ENCODE measurements at places on chromosomes 2 and 18.
A peak's percentile ranks its signal among the peaks of the same experiment; 100 is the strongest.

GRCh38 chr2:105615305-105615704, 129.4 kb upstream of the NCK2 start:
- no peak for DNase-seq

DNA sequence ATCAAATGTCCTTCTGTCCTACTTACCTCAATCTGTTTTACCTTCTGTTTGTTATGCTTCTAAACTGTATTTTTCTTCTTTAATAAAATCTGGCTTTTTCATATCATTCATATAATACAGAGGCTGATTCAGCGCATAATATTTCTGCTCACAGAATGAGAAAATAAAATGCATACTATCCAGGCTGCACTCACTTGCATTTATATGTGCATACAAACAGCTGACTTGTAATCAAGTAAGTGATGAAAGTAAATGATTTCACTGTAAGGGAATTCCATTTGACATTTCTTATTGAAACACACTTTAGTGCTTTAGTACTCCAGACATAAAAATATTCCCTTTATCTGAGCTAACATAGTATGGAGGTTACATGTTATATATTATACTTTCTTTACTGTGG, 75.3 kb upstream of the PROKR1 start:
- no peak for DNase-seq

- no peak for DNase-seq
Measured at GRCh38 chr2:170585067-170585466, 130.1 kb upstream of the SP5 start.

DNA sequence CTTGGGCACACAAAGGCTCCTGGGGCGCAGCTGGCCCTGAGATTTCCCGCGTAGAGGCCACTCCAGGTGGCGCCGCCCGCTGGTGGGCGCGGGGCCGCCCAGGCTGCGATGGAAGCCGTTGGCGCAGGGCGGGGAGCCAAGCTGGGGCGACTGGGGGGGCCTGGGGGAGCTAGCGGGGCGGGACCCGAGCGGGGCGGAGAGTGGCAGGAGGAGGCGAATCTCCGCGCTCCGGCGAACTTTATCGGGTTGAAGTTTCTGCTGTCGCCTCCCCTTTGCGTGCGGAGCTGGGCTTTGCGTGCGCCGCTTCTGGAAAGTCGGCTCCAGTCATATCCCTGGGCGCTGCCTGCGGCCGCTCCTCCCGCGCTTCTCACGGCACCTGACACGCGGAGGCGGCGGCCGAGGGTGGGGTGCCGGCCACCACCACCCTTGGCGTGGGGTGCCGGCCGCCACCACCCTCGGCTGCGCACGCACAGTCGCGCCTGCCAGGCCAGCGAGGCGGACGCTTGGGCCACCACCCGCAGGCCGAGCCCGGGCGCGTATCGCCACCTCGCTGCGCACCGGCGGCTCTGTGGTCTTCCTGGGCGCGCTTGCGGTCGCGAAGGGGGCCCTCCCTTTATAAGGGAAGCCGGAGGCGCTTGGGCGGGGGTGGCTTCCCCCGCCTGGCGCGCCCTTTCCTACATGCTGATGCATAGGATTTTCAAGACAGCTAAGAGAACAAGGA, 919 bp upstream of the CYP1B1 start:
- peak; percentile 85 for DNase-seq

DNA sequence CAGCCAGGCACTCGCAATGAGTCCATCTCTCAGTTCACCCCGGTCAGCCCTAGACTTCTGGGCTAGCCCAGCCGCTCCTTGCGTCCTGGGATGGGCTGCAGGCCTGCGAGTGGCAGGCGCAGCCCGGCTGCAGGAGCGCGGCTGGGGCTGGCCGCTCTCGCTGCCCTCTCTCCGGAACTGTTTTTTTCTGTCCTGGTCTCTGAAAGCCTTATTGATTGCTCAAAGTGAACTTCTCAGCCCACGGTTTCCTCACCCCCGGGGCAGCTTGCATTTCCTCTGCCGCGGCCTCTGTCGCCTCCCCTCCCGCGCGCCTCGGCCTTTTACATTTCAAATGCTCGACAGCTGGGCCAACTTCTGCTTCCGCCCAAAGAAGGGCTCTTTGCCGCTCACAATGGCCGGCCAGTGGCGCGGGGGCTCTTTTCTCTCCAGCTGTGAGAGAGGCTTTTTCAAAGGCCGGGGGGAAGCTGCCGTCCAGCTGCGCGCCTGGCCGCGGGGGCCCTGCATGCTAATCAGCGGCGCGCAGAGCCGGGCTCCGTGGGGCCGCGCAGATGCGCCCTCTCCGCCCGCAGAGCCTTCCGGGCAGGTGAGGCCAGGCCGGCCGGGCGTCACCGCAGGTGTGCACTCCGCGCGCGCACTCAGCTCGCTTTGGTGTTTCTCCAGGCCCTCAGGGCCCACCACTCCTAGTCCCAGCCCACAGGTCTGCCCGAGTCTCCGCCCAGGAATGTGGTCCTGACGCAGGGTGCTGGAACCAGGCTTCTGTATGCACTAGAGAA, 513.8 kb downstream of the RNF144A start:
- DNase-seq, result no peak

- DNase-seq, result no peak
Measured at GRCh38 chr2:9250091-9250490, 43.5 kb downstream of the ASAP2 start.

- DNase-seq, result no peak
Measured at GRCh38 chr2:241982706-241983570, 113.4 kb downstream of the RTP5 start.

DNA sequence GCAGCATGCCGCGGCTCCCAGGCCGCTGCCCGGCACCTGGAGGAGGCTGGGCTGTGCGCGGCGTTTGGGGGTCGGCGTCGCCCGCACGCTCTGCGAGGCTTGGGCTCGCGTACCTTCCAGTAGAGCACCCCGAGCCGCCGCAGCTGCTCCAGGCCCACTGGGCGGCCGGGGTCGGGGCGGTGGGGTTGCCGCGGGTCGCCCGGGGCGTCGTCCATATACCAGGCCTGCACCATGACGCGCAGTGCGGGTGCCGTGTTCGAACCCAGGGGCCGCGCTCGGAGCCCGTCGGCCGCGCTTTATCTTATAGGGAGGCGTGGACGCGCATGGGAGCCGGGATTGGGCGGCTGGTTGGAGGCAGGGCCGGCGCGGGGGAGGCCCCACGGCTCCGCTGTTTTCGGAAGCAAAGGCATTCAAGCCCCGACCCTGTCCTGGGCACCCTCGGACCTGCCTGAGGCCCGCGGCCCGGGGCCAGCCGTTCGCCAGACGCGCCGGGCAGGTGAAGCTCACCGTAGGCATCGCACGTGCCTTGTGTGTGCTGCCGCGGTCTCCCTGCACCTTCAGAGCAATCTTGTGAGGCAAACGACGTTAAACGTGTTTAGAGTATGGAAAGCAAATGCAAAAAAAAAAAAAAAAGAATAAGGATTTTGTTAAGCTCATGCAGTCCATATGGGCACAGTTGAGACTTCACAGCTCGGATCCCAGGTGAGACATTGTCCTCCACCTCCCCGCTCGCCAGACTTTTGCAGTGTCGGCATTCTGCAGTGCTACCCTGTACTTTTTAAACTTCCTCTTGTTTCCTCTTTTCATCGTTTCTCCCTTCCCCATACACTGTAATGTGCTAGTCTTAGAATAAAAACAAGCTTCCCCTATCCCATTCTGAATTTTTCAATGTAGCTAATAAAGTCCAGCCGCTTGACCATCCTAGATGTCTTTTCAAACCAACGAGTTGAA, at the start of gene ADI1:
TSS of gene ADI1 (minus strand) at position 277 of the 951 bp plus-strand sequence. CDS start at position 233, 44 bp downstream.
- DNase-seq, result peak; percentile 66

GRCh38 chr2:108222261-108222660, 17.5 kb upstream of the SULT1C3 start:
- DNase-seq, result no peak

DNA sequence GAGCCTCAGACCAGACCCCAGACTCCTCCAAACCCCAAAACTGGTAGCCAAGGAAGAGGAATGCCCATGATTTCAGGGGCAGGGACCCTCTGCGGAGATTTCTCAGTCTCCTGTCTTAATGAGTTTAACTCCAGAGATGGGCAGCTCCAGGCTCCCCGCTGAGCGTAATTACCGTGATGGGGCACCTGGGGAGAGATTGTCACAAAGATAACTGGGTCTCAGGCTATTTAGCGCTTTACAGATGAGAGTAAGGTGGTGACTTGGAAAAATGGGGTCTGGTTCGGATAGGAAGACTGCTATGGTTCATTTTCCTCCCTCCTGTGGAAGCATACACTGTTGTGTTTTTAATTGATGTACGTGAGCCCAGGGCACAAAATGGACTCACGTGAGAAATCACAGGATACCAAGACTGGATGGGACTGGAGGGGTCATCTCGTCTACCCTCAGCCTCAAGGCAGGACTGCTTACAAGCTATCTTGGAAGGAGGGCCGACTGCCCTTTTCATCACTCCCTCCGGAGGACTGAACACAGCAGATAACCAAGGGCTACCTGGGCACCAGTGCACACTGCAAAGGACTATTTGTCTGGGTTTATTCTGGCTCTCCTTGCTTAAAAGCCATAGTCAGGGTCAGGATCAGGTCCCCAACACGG, 427.8 kb downstream of the ZNF521 start:
- no peak for DNase-seq

DNA sequence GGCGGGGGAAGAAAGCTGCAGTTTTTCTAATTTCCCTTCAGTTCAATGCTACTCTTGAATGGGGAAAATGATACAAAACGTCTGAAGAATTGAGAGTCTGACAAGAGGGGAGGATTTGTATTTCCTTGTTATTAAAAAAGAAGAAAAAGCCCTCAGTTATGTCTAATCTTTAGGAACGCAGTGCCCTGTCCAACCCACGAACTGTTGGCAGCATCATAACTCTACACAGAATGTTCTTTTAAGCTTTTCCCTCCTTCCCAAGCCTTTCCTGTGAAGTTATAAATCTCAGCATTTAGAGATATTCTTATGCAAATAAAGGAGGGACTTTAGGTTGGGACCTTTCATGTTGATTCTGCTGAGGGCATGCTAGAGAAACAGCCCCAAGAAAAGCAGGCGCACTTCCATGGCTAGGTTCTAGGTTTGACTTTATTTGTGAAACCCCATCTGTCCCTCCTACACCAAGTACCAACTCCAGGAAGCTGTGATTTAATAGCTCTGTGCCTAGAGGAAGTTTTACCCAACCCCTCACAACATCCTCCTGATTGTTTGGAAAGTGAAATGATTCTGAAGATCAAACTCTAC, 288.6 kb downstream of the SETBP1 start:
- no peak for DNase-seq

GRCh38 chr2:20361893-20362292, 11.2 kb upstream of the PUM2 start:
- no peak for DNase-seq

DNA sequence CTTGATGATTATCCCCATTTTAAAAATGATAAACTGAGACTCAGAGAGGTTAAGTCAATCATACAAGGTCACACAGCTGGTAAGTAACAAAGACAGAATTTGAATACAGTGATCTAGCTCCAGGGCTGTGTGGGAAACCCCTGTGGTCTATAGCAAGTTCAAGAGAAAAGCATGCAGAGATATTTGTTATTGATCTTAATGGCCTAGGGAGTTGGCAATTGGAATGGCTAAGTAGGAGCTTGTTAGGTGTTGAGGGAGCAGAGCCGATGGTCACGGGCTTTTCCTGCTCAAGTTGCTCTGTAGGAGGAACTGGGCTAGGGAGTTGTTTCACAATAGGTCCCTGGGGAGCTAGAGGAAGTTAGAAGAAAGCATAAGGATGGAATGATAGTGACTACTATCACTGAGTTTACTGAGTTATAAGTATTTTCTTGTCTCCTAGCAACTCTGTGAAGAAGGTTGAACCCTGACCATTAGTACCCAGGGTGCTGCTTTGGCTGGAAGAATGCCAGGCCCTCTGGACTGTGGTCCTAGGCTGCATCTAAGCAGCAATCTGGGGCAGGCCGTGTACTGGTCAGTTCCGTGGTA, 30.0 kb downstream of the RNF125 start:
- DNase-seq, result no peak

Data from HTR-8/SVneo (cell line).